ENCODE measurements at places on chromosomes 1 and 21. TPM values are rescaled to one million over a fixed set of nuclear protein-coding genes. Genes with fewer than 3 reads are reported as not detected.

DNA sequence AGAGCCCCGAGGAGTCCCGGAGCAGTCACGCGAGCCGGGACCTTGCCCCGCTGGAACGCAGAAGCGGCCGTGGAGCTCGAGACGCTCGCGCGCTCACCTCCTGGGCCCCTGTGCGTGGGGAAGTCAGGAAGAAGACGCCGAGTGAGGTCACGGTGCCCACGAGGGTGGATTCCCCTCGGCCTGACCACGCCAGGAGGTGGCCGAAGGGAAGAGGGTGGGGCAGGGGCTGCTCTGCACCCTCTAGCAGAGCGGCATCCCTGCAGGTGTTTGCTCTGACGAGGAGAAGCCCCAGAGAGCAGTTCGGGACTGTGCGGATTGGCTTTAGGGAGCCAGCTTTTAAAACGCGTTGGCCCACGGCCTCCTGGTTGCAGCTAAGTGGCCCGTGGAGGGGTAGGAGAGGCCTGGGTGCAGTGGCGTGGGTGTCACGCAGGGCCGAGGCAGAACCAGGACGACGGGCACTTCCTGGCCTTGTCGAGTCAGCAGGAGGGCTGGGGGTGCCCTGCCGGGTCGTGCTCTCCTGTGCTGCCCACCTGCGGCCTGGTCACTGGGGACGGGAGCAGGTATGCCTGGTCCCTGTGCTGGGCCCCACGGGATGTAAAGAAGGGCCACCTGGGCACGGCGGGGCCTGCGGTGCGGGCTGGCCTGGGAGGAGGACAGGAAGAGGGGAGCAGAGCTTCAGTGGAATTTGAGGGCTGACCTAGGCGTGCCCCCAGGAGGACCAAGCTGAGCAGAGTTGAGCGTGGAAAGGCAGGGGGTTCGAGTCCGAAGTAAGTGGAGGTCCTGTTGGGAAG, 1.0 kb downstream of the PDXK start:
- H3K36me3 ChIP-seq = no peaks in the 10 kb centered on the region
- peak overlapping the region; percentile 75 for H3K4me3 ChIP-seq
- no peaks in the 10 kb centered on the region for H3K27me3 ChIP-seq

DNA sequence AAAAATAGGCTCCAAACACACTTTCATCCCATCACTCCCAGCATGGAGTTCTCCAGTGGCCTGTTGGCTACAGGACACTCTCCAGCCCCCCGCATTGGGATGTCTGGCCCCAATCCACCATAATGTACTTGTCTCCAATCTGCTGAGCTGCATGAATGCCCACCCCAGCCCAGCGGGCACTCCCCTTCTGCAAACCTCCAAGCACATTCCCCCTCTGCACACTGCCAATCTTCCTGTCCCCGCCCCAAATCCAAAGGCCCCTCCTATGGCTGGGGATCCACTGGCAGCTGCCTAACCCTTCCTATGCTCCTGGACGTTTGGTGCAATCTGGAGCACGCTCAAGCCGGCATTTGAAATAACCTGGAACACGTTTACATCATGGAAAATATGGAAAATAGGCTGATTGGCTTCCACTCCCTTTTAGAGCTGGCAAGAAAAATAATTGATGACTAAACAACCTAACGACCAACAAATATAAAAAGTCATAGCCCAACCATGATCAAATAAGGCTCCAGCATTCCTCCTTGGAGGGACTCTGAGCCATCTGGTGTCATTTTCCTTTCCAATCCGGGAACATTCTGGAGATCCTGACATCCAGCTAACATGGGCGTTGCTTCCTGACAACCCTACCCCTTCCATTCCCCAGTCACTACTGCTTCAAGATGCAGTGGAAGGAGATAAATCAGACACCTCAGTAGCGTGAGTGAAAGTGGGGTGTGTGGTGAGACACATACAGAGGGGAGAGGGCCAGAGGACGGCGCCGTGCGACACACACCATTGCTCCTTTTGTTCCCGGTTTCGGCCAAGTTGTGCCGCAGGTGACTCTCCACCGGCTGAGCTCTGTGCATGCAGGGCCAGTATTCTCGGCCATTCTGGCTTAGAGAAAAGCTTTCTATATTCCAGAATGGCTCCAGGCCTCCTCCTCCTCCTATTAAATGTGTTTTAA, 41.6 kb downstream of the PDE9A start:
- peaks cover 7% of the 10 kb centered on the region for H3K4me1 ChIP-seq
- no peak overlapping the region for H3K27ac ChIP-seq
- H3K36me3 ChIP-seq = peaks cover 2% of the 10 kb centered on the region
- no peak for DNase-seq

GRCh38 chr1:64137412-64137803, 66.0 kb upstream of the UBE2U start:
- no peaks in the 10 kb centered on the region for H3K4me1 ChIP-seq
- H3K27ac ChIP-seq = no peak overlapping the region
- DNase-seq = no peak
- H3K4me3 ChIP-seq = no peak overlapping the region
- no peaks in the 10 kb centered on the region for H3K36me3 ChIP-seq

The FALEC gene
- 1.9 TPM for total RNA-seq

The PTGFR gene
- total RNA-seq = not detected

The TMEM240 gene
- total RNA-seq = 3.4 TPM

- no peak overlapping the region for H3K4me3 ChIP-seq
- no peaks in the 10 kb centered on the region for H3K36me3 ChIP-seq
- H3K27ac ChIP-seq = no peak overlapping the region
- H3K27me3 ChIP-seq = peaks cover 3% of the 10 kb centered on the region
Observed at GRCh38 chr1:1432951-1433803, 2.3 kb upstream of the VWA1 start.

DNA sequence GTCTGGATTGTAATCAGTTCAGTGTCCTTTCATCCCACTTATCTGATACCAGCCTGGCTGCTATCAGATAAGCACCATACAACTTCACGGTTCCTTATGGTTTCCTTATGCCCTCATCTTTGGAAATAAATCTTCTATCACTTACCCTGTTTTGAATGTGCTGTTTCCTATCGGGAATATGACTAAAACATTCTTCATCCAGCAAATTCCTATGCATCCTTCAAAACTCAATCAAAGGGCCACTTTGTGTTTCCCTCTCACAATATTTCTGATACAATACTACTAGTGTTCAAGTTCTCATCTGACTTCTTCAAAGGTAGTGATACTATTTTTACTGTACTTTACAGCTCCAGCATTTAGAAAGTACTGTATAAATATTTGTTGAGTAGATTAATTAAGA, 513.2 kb downstream of the OMA1 start:
- H3K27me3 ChIP-seq = peaks cover 20% of the 10 kb centered on the region
- no peaks in the 10 kb centered on the region for H3K4me1 ChIP-seq
- no peak overlapping the region for H3K4me3 ChIP-seq

GRCh38 chr1:33260439-33260838, 4.1 kb downstream of the ZNF362 start:
- peaks cover 4% of the 10 kb centered on the region for H3K36me3 ChIP-seq
- H3K27me3 ChIP-seq = no peaks in the 10 kb centered on the region
- no peak for DNase-seq
- no peak overlapping the region for H3K4me3 ChIP-seq
- H3K27ac ChIP-seq = peak overlapping the region; percentile 18
- H3K4me1 ChIP-seq = peaks cover 62% of the 10 kb centered on the region

DNA sequence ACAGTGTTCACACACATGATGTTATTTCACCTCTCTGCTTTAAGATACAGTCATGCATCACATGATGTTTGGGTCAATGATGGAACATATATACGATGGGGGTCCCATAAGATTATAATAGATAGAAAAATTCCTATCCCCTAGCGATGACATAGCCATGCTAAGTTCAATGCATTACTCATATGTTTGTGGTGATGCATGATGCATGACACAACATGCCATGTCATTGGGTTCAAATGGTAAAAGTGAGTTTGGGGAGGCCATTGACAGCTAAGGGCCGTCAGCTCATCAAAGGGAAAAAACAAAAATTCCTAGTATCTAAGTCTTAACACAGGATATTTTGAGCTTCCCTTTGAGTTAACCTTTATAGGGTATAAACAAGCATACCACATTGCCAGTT, 73.6 kb downstream of the ATP1A1 start:
- no peak overlapping the region for H3K4me3 ChIP-seq
- peaks cover 15% of the 10 kb centered on the region for H3K27me3 ChIP-seq
- H3K36me3 ChIP-seq = no peaks in the 10 kb centered on the region
- H3K27ac ChIP-seq = no peak overlapping the region

DNA sequence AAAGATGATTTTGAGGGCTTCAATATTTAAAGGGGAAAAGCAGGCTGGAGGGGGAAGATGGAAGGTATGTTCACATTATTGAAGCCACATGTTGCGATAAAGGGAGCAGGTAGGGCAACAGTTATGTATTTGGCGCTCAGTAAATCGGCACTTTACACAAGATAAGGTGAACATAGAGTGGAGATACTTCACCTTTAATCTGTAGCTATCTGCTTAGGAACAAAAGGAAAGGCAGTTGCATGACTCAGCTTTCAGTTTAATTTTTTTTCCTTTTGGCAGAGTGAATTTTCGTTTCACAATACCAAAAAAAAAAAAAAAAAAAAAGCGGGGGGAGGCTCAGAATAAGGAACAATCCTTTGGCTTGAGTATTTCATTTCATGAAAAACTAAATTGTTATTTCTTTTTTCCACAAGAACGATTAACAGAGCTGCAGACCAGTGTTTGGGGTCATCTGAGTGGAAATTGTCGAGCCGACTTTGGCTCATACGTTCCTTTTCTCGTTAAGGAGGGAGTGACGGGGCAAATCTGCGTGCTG, 1.1 kb upstream of the COQ8A start:
- peak overlapping the region; percentile 98 for H3K27ac ChIP-seq
- no peak for DNase-seq
- H3K27me3 ChIP-seq = no peaks in the 10 kb centered on the region

GRCh38 chr1:112798292-112798691, 83.2 kb upstream of the PPM1J start:
- no peak for DNase-seq
- H3K4me3 ChIP-seq = no peak overlapping the region
- peaks cover 3% of the 10 kb centered on the region for H3K27me3 ChIP-seq
- H3K36me3 ChIP-seq = no peaks in the 10 kb centered on the region
- no peaks in the 10 kb centered on the region for H3K4me1 ChIP-seq

GRCh38 chr1:182181167-182181572, 119.7 kb upstream of the ZNF648 start:
- no peak for DNase-seq
- H3K36me3 ChIP-seq = no peaks in the 10 kb centered on the region
- no peak overlapping the region for H3K4me3 ChIP-seq
- H3K27ac ChIP-seq = no peak overlapping the region
- peaks cover 11% of the 10 kb centered on the region for H3K27me3 ChIP-seq

DNA sequence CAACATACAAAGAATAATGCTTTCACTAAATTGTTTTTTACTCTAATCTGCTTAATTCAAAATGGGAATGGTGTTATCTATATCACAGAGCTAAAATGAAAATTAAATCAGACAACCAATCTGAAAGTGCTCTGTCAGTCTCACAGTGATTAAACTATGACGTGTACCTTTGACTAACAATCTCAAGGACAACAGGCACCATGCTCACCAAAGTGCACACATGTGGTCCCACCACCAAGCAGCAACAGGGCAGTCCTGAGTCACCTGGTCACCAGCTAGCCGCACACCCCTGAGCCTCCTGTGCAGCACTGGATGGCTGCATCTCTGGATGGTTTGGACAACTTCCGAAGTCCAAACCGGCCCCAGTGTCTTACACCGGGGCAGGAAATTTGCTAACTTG, 54.5 kb upstream of the NADK start:
- no peaks in the 10 kb centered on the region for H3K27me3 ChIP-seq
- no peak overlapping the region for H3K4me3 ChIP-seq
- no peak overlapping the region for H3K27ac ChIP-seq

The IGSF3 gene
- total RNA-seq = 0.13 TPM

- peaks cover 68% of the 10 kb centered on the region for H3K36me3 ChIP-seq
- H3K27me3 ChIP-seq = no peaks in the 10 kb centered on the region
- no peak overlapping the region for H3K4me3 ChIP-seq
- no peak for DNase-seq
- peak overlapping the region; percentile 41 for H3K27ac ChIP-seq
Observed at GRCh38 chr1:165659581-165659895, 28.5 kb downstream of the MGST3 start.

GRCh38 chr1:163094589-163094988, 25.4 kb downstream of the RGS4 start:
- DNase-seq = no peak
- no peak overlapping the region for H3K27ac ChIP-seq
- H3K4me3 ChIP-seq = no peak overlapping the region
- H3K36me3 ChIP-seq = no peaks in the 10 kb centered on the region
- no peaks in the 10 kb centered on the region for H3K4me1 ChIP-seq

The MAP10 gene
- total RNA-seq = 5.7 TPM

GRCh38 chr1:110174961-110175360, 24.7 kb downstream of the SLC6A17 start:
- no peak for DNase-seq
- no peak overlapping the region for H3K4me3 ChIP-seq
- peaks cover 10% of the 10 kb centered on the region for H3K27me3 ChIP-seq
- no peaks in the 10 kb centered on the region for H3K36me3 ChIP-seq
- no peaks in the 10 kb centered on the region for H3K4me1 ChIP-seq

- H3K36me3 ChIP-seq = no peaks in the 10 kb centered on the region
- H3K4me1 ChIP-seq = peaks cover 1% of the 10 kb centered on the region
- DNase-seq = peak; percentile 26
- H3K27me3 ChIP-seq = peaks cover 10% of the 10 kb centered on the region
- H3K4me3 ChIP-seq = no peak overlapping the region
Observed at GRCh38 chr1:4494558-4494957, 159.9 kb upstream of the AJAP1 start.

DNA sequence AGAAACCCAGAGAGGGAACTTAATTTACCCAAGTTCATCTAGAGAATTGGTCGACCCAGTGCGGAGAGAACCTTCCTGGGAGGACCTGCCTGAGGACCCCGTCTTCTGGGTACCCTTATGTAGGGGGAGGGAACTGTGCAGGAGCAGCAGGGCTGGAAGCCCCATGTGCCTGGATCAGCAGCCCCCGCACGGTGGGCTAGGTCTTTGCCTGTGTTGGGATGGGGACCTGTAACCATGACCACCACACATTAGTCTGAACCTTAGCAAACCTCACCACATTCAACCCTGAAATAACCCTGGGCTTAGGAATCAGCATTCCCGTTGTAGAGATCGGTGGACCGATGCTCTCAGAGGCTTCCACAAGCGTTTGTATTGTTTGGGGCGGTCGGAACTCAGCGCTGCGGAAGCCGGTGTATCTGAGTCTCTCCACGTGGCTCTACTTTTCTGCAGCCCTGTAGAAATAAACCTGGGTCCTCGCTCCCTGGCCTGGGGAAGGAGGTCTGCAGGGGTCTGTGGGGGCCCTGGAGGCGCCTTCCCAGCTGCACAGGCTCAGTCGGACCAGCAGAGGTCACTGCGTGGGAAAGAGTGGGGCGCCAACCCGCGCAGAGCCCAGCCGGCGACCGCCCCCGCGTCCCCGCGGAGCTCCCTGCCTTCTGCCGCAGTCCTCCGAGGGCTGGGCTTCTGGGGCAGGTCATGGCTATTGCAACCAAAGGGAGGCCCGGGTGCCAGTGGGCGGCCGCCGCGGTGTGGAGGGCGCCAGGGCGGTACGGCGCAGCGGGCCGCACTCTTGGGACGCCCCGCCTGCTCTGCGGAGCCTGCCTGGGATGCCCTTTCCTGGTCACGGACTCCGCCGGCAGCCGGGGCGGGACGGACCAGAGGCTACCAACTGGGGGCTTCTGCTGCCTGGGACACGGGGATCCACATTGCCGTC, 36.2 kb upstream of the KCNA10 start:
- no peak overlapping the region for H3K27ac ChIP-seq
- DNase-seq = peak; percentile 55
- H3K27me3 ChIP-seq = peaks cover 31% of the 10 kb centered on the region
- peak overlapping the region; percentile 18 for H3K4me3 ChIP-seq

GRCh38 chr1:85203573-85204171, 2.9 kb upstream of the SYDE2 start:
- DNase-seq = no peak
- H3K4me1 ChIP-seq = peaks cover 23% of the 10 kb centered on the region
- peaks cover 11% of the 10 kb centered on the region for H3K27me3 ChIP-seq
- no peaks in the 10 kb centered on the region for H3K36me3 ChIP-seq

Data from naive thymus-derived CD8-positive, alpha-beta T cell (primary cell).